ENCODE measurements at places on chromosomes 11 and 22.

- no peak for DNase-seq
These were observed 57.8 kb upstream of the CLNS1A start for GRCh38 chr11:77695417-77695816.

DNA sequence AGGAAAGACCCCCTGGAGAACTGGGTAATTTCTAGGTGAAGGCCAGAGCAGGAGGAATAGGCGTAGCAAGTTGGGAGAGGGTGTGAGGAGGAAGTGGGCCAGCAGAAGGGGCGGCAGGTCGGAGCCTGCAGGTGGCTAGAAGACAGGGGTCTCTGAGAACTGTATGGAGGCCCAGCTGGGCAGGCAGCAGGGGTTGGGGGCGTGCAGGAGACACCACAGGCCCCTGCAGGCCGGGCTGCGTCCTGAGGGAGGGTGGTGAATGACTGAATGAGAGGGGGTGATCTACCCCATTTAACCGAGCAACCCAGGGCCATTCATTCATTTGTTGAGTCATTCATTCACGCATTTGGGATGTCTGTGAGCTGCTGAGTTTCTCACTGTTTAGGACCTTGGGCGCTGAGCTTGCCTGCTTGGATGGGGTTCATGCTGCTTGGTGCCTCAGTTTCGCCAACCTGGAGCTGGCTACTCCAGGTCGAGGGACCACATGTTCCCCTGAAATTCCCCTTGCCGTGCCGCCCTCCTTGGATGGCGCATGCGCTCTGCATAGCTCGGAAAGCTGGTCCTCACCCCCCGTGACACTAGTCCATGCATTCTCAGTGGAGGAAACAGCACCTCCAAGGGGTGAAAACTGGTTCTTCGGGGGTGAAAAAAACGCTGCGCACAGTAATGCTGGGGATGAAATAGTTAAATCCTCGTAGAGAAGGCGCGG, 15.6 kb downstream of the MPPED1 start:
- no peak for DNase-seq

- peak; percentile 51 for DNase-seq
These were observed 1.8 kb upstream of the PACS1 start for GRCh38 chr11:66068154-66068821.

DNA sequence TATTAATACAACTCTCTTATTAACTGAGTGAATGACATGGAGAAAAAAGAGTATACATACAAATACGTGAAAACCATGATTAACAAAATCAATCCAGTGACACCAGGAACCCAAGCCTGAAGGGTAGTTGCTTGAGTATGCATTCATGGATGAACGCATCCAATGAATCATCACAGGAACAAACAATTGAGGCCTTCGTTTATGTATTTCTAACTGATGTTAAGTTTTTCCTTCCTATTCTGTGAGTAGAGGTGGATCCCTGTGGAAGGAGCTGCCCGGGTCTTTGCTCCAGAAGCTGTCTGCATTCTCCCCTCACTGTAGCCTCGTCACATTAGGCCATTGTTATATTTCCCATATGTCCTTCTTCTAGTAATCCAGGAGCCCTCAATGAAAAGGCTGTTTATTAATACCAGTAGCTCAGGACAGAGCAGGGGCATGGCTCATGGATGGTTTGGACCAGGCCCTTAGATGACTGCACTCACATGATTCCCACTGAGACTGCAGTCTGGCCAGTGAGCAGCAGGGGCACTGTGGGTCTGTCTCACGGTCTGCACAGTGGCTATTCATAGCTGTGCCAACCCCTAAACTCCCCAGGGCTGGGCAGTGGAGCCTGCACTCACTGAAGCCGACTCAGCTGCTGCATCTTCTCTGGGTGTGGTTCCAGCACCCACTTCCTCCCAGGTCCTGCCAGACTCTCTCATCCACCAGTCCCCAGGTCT, 128.1 kb upstream of the TOP3B start:
- no peak for DNase-seq

DNA sequence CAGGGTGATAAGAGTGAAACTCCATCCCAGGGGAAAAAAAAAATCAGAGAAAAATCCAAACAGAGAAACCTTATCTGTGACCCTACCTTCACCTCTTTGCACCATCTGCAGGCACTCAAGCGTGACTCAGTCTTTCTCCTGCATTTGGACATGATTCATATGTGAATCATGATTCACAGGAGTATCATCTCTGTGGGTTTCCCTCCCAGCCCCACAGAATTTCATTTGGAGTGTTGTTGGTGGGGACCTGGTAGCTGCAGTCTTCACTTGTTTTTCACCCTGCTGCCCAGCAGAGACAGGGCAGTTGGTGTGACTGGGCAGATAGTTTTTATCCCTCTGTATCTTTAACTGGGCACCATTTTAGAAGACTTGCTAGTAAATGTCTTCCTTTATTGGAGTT, 75.7 kb downstream of the DEPDC5 start:
- DNase-seq: peak; percentile 10

GRCh38 chr11:9153651-9154050, 62.3 kb upstream of the SCUBE2 start:
- no peak for DNase-seq

- DNase-seq: no peak
These were observed 44.5 kb downstream of the ST14 start for GRCh38 chr11:130203766-130204702.

DNA sequence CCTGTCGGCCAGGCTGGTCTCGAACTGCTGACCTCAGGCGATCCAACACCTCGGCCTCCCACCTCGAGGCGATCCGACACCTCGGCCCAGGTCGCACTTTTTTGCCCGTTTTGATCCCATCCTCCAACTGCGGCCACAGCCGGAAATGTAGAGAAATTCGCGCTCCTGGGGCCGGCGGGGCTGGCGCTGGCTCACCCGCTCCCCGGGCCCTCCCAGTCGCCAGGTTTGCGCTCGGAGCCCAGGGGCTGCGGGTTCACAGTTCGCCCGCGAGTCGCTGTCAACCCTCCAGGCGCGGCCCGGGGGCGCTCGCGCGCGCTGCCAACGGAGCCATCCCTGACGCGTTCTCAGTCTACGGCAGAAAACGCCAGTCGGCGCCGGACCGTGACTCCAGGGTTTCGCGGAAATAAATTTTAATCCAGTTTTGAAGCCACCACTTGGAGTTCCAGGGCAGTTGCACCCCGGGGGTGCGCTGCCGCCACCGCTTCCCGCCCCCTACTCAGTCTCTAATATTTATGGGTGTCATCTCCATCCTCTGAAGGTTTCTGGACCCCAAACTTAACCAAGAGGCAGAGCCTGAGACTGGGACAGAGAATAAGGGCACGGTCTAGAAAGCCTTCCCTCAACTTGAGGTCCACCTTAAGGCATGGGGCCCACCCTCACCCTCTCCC, 1.5 kb upstream of the KLHDC7B start:
- DNase-seq: peak; percentile 68

DNA sequence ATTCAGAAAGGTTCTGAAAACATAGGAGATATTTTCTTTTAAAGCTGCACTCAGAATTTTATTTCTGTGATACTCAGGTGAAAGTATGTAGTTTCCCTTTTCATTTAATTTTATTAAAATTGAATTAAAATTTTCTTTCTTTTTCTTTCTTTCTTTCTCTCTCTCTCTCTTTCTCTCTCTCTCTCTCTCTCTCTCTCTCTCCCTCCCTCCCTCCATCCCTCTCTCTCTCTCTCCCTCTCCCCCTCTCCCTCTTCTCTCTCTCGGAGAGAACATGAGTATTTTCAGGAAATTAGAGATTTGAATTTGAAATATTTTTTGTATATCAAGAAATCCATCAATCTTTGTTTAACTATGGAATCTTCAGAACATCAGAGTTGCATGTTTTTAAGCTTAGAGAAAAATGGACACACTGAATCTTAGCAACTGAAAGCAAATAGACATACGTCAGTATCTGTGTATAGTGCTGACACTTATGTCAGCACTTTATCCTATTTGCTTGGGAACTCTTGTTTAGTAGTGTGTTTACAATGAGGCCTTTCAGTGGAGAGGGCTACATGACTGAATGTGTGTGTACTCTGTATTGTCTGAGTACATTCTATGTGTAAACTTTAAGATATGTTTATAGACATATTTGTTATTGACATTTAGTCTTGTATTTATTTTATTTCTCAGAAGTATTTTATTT, 44.5 kb downstream of the PDE3B start:
- DNase-seq: no peak

DNA sequence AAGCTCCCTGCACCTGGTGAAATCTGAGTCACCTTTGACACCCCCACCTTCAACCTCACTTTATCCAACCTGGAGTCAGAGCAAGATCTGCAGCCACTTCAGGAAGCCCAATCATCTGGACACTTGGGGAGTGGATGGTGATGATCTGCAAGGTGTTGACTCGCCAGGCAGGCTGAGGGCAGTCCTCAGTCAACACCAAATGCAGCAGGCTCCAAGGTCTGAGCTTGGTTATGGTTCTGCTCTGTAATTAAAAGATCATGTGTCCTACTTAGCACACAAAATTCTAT, 446.9 kb downstream of the BRD1 start:
- DNase-seq: no peak

GRCh38 chr11:86374586-86374985, at the start of gene CCDC81:
CCDC81 (plus strand) TSS chr11:86374887; CDS start chr11:86375164, 277 bp downstream.
- DNase-seq: no peak

DNA sequence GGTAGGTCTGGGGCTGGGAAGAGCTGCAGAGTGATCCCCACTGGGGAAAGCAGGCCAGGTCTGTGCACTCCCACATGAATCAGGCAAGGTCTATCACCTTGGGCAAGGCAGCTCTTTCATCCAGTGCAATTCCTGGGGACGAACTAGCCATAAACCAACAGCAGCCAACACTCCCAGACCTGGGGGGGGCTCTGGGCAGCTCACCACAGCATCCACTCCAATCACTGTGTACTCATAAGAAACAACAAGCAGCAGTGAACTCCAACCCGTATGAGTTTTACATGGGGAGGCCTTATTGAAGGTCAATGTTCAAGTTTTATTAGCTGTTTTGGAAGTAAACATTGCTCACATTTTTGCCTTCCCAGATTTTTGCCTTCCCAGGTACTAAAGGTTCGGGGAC, 157.4 kb upstream of the NAV2 start:
- DNase-seq: no peak

DNA sequence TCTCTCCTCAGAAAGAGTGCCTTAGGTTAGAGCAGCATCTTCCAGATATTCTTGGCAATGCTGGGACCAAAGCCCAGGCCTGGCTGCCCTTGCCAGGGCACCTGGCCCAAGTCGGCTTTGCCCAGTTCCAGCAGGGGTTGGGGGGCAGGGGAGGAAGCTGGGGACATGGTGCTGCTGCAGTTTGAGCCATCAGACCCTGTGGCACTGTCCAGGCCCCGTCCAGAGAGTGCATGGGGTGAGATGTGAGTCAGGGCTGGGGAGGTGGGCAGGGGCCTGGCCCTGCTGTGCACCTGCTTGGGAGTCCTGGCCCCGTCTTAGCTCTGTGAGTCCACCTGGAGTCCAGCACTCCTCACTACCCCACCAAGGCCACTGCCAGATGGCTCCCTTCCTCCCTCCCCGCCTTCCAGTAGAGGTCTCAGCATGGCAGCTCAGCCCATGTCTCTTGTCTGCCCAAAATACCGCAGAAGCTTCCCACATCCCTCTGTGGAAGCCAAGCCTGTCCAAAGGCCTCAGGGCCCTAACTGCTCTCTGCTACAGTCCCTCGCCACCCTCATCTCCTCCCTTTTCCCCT, 16.6 kb downstream of the DERL3 start:
- no peak for DNase-seq

DNA sequence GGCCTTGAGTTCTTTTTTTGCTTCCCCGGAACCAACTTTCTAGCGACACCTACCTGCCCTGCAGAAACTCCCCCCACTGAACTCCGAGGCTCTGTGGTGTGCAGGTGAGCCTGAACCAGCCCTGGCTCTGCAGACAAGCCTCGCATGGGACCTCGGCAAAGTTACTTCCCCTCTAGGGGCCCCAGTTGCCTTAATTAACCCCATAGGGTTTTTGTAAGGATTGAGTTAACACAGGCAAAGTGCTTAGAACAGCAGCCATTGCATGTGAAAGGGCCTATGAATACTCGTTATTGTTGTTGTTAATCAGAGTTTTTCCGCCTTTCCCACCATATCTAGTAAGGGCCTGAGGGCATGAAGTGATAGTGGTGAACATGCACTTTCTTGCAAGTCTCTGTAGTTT, 12.6 kb upstream of the SYT13 start:
- DNase-seq: no peak

DNA sequence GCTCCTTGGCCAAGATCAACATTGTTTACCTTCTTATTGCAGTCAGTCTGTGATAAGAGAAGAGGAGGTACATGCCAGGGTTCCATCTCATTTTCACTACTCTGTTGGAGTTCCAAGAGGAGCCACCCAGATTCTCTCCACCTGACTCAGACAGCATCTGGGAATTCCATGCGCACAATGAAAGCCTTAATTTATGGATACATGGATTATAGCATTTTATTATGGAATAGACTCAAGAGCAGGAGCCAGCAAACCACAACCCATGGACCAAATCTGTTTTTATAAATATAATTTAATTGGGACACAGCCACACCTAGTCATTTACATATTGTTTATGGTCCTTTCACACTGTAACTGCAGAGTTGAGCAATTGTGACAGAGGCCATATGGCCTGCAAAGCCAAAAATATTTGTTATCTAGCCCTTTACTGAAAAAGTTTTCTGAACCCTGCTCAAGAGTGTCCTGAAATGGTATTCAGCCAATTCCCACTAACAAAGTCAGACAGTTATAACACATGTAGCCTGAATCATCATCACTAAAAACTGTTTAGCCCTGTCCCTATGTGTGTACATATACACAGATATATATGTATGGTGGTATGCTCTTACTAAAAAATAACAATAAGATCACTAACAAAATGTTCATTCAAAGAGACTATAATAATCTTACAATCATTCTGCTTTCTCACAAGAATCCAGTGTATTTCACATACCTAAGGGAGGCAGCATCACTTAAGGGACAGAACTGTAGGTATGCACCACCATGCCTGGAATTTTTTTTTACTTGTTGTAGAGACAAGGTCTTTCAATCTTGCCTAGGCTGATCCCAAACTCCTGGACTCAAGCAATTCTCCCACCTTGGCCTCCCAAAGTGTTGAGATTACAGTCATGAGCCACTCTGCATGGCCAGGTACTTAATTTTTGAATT, 104.5 kb upstream of the TEAD1 start:
- no peak for DNase-seq

GRCh38 chr22:27835446-27835845, 33.9 kb upstream of the MN1 start:
- no peak for DNase-seq

DNA sequence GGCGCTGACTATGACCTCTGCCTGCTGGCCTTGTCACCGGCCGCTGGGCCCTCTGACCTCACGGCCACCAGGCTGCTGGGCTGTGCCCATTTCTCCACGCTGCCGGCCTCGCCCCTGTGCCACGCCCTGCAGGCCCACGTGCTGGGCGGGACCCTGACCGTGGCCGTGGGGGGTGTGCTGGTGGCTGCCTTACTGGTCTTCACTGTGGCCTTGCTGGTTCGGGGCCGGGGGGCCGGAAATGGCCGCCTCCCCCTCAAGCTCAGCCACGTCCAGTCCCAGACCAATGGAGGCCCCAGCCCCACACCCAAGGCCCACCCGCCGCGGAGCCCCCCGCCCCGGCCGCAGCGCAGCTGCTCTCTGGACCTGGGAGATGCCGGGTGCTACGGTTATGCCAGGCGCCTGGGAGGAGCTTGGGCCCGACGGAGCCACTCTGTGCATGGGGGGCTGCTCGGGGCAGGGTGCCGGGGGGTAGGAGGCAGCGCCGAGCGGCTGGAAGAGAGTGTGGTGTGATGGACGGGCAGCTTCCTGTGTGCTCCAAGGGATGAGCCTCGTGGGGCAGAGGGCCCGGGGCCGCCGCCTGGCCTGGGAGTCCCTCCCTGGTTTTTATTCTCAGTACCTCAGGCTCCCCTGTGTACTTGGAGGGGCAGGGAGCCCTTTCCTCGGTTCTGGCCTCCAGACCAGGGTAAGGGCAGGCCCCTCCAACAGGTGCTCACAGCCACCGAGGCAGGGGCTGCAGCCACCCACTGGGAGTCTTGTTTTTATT, 3.0 kb downstream of the LRFN4 start:
- DNase-seq: no peak

- DNase-seq: no peak
These were observed 48.8 kb downstream of the GDPD4 start for GRCh38 chr11:77252555-77253270.

Data from activated CD4-positive, CD25-positive, alpha-beta regulatory T cell treated with anti-CD3 and anti-CD28 coated beads, Interleukin-2, amount 50 U/mL, for 16 hours (primary cell).